ENCODE measurements at places on chromosomes 6 and 20. TPM values are rescaled to one million over a fixed set of nuclear protein-coding genes. Genes with fewer than 3 reads are reported as not detected.

- no peak for DNase-seq
These were observed 12.4 kb upstream of the KIAA0408 start for GRCh38 chr6:127471379-127472255.

DNA sequence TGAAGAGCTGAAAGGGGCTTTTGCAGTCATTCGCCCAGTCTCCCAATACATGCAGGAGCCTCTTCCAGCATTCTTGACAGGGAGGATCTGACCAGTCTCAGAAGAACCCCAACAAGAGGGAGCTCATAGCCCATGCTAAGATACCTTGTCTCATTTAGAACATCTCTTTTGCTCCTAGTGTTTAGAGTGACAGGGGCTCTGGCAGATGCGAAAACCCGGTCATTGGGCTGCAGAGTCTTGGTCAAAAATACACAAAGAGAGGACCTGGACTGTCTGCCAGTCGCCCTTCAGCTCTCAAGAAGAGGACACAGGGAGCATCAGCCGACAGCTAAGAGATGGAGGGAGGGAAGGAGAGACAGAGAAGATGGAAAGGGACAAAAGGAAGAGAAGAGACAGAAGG, 700 bp downstream of the GUCA1B start:
- no peak for DNase-seq

DNA sequence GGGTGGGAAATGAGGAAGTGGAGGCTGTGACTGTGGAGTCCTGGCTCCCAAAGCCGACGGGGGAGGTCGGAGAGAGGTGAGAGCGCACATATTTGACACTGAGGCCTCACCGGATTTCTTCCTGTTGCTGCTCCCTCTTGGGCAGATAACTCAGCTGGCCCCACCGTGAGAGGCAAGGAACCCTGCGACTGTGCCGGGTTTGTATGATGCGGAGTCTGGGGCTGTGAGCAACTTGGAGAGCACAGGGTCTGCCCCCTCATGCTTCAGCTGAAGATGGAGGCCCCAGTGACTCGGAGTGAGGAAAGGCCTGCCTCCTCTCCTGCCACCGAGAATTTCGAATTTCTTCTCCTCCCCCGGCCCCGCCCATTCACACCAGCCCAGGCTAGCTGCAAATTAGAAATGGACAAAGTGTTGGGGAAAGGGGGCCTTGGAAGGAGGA, 160.6 kb downstream of the GRM4 start:
- DNase-seq = no peak

GRCh38 chr6:97282238-97282725, 734 bp downstream of the MMS22L start:
- peak; percentile 5 for DNase-seq

GRCh38 chr6:119985952-119986736, 636.6 kb upstream of the MAN1A1 start:
- no peak for DNase-seq

DNA sequence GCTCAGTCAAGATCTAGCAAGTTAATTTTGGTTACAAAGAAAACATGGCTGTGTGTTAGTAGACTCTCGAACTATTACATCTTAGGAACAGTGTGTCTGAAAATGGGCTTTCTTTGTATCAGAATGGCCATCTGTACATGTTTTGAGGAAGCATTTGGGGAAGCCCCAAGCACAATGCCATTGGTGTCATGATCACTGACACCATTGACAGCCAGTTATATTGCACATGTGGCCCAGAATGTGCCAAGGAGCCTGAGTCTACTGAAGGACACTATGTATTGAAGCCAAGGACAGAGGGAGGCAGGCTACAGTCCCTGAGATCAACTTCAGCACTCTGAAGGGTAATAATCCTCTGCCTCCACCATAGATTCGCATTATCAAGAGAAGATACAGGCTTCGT, 12.6 kb upstream of the FAM50B start:
- DNase-seq = no peak

RAB23 gene
- 38.9 TPM for polyA plus RNA-seq

CD24 gene
- polyA plus RNA-seq = 929 TPM

IMPG1 gene
- 2.0 TPM for polyA plus RNA-seq

All from left renal cortex interstitium (tissue), 4 donors.